ENCODE measurements at places on chromosomes 5 and 9.

DNA sequence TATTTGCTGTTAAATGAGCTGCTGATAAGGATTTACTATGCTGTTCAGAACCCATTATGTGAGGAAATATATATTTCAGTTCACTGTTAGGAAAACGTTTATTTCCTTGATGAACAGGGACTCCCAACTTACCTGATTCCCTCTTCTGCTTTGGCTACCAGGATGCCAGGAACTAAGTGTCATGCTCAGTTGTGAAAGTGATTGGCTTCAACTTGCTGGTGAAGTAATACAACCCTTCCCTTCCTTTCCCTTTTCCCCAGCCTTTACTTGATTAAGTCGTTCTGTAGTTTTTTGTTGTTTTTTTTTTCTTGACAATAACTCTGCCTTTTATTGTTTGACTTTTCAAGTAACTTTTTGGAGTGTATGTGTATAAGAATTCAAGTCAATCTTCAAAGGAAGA lies 309.3 kb downstream of the DOCK8 start:
- DNase-seq = no peak

- DNase-seq = no peak
Observed at GRCh38 chr5:98791001-98791519, 17.6 kb downstream of the RGMB start.

GRCh38 chr5:155150012-155150411 lies 136.5 kb downstream of the KIF4B start:
- DNase-seq = no peak

DNA sequence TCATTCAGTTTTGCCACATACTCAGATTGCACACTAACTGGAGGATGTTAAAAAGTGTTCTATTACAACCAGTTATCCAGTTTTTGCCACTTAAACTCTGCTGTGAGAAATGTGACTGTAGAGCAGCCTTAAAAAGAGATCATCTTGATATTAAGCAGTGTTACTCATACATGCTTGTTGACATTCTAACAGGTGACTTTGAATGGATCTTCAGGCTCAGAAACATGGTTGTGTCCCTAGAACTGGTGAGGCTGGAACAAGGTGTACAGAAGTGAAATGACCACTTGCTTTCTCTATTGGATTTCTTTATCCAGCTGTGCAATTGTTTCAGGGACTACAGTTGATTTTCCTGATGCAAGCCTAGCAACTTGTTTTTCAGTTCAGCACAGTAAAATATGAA lies 166.1 kb upstream of the CCDC152 start:
- DNase-seq = no peak

GRCh38 chr9:78620764-78621163 lies 323.8 kb downstream of the PSAT1 start:
- DNase-seq = no peak

- DNase-seq = no peak
Observed at GRCh38 chr5:119470851-119471451, 18.7 kb downstream of the HSD17B4 start.

- DNase-seq = no peak
Observed at GRCh38 chr5:122170620-122171019, 41.3 kb downstream of the ZNF474 start.

- DNase-seq = no peak
Observed at GRCh38 chr9:97628668-97629067, 4.5 kb downstream of the TSTD2 start.

GRCh38 chr5:133220851-133221674 lies 169.2 kb downstream of the HSPA4 start:
- DNase-seq = no peak

GRCh38 chr5:585962-586628 lies 26.0 kb upstream of the CEP72 start:
- no peak for DNase-seq

DNA sequence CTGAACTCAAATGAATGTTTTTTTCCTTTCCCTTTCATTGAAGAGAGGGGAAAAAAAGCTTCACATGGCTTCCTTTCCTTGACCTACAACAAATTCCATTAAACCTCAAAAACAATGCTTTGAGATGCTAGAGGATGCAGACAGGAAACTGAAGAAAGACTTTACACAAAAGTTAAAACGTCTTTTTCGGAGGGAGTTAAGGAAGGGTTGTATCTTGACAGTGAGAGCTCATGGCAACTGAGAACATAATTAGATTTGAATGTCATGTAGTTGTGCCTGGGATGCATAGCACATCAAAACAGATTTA lies 66.4 kb downstream of the EBF1 start:
- DNase-seq = no peak

DNA sequence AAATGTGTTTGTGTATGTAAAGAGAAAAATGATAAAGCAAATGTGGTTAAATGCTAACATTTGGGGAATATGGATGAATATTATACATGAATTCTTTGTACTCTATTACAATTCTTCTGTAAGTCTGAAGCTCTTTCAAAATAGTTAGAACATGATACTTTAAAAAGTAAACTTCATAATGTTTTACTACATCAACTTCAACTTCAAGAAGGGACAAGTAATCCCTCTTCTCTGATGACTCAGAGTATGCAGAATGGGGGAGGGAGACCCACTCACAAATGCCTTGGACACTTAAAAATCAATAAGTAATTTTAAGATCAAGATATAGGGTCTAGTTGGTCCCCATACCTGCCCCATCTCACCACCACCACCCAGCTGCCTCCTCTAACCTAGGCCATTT lies 162.4 kb downstream of the ESM1 start:
- DNase-seq = no peak

DNA sequence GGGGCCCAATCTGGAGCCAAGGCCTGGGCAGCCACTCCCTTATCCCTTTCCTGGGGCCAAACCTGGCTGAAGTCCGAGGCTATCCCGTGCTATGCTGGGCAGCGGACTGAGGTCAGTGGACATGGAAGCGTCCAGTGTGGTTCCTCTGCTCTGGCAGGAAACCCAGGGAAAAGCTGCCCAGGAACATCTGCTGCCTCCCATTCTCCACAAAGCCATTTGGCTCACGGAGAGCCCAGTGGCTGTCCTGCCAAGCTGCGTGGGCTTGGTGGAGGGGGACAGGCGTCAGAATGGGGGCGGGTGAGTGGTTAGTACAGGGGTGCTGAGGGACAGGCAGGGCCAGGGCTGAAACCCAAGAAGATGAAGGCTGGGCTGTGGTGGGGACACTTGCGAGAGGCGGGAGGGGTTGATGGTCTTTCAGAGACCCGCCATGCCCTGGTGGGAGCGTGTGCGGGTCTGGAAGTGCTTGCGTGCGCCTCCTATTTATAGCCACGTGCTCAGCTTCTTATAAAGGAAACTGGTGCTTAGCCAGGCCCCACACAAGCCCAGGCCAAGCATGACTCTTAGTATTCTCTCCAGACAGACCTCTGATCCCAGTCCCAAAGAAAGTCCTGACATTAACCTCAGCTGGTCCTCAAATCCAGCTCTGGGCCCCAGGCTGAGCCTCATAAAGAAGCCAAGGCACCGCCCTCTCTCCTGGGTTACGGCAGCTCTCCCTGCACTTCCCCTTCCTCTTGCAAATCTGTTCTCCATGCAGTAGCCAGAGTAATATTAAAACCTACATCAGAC lies 9.4 kb upstream of the SLC6A7 start:
- DNase-seq = no peak

DNA sequence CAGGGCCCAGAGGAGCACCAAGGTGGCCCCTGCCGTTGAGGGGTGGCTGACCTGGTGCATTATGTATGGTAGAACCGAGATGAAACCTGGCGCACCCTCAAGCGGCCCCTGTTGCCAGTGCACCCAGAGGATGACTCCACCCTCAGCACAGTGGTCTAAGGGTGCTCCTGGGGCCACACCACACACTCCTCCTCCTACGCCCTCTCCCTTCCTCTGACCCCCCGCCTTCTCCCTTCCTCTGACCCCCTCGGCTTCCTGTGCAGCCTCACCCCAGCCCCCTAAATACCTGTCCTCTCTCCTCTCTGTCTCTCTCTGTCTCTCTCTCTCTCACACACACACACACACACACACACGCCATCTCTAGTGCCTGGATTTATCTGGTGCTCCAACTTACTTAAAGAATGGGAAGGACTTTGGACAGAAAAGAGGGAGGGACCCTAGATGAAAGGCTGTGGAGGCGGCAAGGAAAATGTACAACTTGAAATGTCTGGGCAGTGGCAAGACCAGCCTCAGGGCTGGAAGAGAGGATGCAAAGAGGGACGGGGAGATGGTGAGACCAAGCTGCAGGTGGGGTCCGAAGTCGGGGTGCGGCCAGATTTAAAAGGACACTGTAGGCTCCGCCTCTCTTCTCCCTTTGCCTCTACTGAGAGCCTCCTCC lies 18.2 kb upstream of the SLC30A5 start:
- no peak for DNase-seq

GRCh38 chr5:53319315-53319714 lies 161.1 kb upstream of the FST start:
- no peak for DNase-seq

GRCh38 chr5:65394087-65394486 lies 87.6 kb downstream of the ADAMTS6 start:
- no peak for DNase-seq

- no peak for DNase-seq
Observed at GRCh38 chr9:91308191-91308590, 53.5 kb downstream of the AUH start.

DNA sequence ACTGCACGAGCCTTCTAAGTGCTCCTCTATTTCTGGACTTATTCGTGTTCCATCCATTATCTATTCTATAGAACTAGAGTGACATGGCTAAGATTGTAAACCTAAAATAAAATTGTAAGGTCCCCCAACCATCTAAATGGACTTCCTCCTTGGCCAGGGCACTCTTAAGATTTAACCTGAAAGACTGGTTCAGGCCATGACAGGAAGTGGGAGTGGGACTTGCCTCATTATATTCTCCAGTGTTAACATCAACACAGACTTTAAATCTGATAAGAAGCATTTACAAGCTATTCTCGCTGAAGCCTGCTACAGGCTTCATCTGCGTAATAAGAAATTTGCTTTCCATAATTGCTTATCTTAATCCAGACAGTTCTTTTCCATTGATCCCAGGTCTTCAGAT lies 117.0 kb downstream of the SSBP2 start:
- no peak for DNase-seq
